ENCODE measurements at places on chromosomes 3 and 15. TPM values are rescaled to one million over a fixed set of nuclear protein-coding genes. Genes with fewer than 3 reads are reported as not detected.

WHAMM gene
- 7.6 TPM for total RNA-seq

MUC20 gene
- total RNA-seq, result 11.3 TPM

SLC6A20 gene
- 0.23 TPM for total RNA-seq

CFAP20DC gene
- total RNA-seq, result 0.24 TPM

EPHA3 gene
- total RNA-seq, result 6.6 TPM

PARP15 gene
- 0.33 TPM for total RNA-seq

CCDC9B gene
- total RNA-seq, result 12.7 TPM

C3orf20 gene
- 0.12 TPM for total RNA-seq

HDC gene
- total RNA-seq, result not detected

CHRM5 gene
- not detected for total RNA-seq

All from ovary (tissue), 10 donors.